HTR-8/SVneo (cell line): ENCODE measurements at places on chromosomes 5 and 9.

DNA sequence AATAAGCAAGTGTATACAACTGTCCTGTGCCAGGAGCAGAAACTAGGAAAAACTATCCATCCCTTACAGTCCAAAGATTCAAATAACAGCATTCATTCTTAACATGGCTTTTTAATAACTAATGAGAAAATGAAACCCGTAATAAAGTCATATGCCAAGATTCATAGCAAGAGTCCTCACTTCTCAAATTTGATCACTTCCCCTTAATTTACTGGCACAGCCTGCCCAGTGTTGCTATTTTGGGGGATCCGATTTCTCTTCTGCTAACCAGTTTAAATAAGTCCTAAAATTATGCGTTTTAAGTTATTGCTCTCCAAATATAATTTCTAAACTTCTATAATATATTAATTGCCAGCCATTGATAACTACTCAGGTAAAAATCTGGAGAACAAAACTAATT is 177.0 kb upstream of the PTGER4 start:
- no peak for DNase-seq

- no peak for DNase-seq
Measured at GRCh38 chr5:167821151-167821550, 470.3 kb upstream of the WWC1 start.

GRCh38 chr5:173679909-173680630 is 63.6 kb upstream of the BOD1 start:
- DNase-seq = no peak

DNA sequence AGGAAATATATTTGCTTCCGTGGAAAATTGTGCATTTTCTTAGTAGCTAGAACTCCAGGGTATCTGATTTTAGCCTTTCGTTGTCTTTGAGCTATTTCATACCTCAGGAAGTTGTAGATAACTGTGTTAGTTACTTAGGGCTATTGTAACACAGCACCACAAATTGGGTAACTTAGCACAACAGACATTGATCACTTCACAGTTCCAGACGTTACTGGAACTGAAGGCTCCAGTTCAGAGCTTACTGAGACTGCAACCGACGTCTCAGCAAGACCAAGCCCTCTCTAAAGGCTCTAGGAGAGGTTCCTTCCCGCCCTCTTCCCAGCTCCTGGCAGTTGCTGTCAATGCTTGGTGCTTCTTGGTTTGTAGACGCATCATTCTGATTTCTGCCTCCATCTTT is 17.7 kb upstream of the ANKRD33B start:
- DNase-seq = no peak
